ENCODE measurements at places on chromosomes 5 and 9. TPM values are rescaled to one million over a fixed set of nuclear protein-coding genes. Genes with fewer than 3 reads are reported as not detected.

GRCh38 chr9:137453643-137454081 lies 5.5 kb downstream of the NSMF start:
- peak; percentile 61 for DNase-seq

DNA sequence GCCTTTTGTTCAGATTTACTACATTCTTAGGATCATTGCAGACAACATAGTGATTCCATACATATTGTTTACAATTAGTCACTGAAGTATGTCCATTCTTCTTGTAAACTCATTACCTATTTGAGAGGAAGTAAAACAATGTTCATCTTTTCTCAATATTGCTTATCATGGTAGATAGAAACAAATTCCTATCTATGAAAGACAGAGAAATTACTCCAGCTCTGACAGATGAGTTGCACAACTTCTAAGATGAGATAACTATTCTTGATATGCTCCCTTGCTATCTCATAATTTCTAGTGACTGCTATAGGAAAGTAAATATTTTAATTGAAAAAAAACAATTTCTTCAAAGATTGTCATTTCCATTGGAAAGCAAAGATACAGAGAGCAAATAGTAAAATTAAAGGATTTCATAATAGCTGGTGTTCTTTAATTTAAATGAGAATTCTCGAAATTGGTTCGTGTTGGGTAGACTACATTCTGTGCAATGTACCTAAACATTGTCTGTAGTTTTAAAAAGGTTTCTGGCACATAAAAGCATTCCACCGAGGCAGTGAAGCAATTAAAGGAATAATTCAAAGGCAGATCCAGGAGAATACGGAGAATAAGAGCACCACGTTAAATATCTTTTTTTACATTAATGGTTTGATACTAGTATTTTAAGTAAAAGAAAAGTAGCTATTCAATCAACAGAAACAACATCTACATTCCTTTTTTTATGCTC lies 1029.1 kb upstream of the ACO1 start:
- no peak for DNase-seq

GRCh38 chr5:167713896-167714295 lies 577.5 kb upstream of the WWC1 start:
- no peak for DNase-seq

DNA sequence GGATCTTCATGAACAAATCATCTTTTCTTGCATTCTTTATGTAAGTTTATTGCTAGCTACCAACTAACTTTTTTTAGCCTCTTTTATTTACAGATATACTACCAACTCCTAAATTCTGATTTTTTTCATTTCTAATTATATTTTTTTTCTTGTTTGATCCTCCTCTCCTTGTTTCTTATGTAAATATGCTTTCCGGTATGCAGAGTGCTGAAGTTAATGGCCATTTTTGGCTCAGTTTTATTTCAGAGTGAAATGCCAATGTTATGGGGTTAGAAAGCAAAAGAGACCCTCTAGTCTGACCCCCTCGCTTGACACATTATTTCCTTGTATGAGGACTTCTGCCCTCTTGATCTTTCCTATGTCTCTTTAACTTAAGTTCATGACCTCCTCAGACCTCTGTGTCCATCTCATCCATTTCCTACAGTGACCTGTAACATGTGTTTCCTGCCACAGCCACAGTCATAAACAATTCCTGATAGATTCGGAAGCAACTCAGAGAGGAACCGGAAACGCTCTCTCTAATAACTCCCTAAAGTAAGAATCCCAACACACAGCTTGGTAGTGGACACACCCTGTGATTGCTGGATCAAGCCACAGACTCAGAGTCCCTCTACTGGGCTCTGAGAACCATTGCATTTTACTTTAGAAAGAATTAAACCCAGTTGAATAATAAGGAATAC lies 42.9 kb upstream of the AFAP1L1 start:
- no peak for DNase-seq

- no peak for DNase-seq
Measured at GRCh38 chr5:160039810-160040470, 31.0 kb downstream of the TTC1 start.

DNA sequence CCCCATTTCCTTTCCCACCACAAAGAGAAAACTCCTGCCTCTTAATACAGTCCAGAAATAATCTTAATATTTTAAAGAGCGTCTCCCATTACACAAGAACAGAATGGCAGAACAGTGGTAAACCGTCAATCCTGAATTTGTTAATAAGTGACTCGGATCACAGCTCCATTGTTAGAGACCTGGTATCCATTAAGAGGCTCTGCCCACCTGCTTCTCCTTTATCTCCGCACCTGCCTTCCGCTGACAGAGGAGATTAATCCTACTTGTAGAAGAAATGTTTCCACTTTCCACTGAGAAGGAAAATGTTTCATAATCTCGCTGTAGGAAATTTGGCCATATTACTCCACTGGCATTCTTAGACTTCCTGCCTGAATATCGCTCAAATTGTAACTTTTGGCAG lies 1493.2 kb downstream of the MAT2B start:
- DNase-seq = no peak

ADAMTS2 gene
- total RNA-seq = not detected

CBY3 gene
- total RNA-seq = not detected
